ENCODE measurements at places on chromosomes 6 and 20.

- DNase-seq, result peak; percentile 64
Measured at GRCh38 chr20:50980851-50981713, 22.5 kb downstream of the MOCS3 start.

DNA sequence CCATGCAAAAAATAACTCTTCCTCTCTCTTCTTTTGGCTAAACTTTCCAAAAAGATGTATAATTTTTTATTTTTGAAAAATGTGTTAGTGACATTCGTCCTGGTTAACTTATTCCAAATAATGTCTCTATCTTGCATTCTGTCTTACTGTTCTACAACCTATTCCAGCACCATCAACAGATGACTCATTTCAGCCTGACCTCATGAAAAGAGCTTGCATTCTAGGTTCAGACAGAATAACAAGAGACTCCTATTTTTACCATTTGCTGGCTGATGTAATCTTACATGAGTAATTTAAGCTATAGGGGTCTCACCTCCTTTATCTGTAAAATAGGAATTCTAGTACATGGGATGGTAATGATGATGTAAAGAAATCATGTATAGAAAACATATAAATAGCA is 109.0 kb downstream of the FUT9 start:
- no peak for DNase-seq

GRCh38 chr6:100366419-100366818 is 98.3 kb downstream of the SIM1 start:
- peak; percentile 81 for DNase-seq

DNA sequence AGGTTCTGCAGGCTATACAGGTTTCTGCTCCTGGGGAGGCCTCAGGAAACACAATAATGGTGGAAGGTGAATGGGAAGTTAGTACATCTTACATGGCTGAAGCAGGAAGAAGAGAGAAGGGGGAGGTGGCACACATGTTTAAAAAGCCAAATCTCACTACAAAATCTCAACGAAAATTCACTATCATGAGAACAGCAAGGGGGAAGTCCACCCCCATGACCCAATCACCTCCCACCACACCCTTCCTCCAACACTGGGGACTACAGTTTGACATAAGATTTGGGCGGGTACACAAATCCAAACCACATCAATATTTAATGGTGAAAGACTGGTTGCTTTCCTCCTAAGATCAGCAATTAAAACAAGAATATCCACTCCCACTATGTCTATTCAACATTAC is 13.8 kb upstream of the POLR1H start:
- no peak for DNase-seq

DNA sequence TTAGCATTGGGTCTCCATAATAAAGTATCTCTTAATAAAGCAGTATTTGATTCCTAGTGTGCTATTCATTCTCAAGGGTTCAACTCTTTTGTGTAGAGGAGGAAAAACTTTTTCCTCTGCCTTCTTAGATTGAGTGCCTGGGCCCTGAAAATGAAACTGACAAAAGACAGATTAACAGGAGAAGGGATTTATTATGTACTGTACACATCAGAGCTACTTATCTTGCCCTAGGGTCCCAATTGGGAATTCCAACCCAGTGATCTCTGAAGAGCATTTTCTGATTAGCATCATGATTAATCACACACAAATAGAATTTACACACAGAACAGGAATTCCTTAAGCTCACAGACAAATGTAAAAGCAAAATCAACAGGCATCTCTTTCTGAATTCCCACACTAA is 128.9 kb downstream of the CD164 start:
- DNase-seq, result peak; percentile 17

DNA sequence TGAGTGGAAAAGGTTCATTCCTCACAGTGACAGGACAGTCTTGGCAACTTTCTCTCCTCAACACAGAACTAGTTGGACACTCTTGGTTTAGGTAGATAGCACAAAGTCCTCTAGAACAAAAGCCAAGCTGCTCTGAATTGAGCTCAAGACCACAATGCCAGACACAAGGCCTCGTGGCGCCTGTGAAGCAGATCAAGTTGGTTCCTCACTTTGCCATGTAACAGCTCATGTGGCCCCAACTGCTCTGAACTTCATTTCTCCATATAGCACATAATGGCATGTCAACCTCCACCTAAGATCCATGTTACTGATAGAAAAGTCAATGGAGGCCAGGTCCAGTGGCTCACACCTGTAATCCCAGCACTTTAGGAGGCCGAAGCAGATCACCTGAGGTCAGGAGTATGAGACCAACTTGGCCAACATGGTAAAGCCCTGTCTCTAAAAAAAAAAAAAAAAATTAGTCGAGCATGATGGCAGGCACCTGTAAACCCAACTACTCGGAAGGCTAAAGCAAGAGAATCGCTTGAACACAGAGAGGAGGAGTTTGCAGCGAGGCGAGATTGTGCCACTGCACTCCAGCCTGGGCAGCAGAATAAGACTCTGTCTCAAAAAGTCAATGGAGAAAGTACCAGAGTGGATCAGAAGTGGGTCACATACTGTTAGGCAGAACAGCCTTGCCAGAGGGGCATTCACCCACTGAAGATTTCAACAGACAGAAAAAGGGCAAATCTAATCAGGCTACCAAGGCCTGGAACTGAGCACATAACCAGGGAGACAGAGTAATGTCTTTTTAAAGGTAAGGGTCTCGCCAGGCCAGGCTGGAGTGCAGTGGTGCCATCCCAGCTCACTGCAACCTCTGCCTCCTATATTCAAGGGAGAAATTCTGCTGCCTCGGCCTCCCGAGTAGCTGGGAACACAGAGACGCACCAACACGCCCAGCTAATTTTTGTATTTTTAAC is 21.2 kb downstream of the ROMO1 start:
- DNase-seq, result no peak

- DNase-seq, result no peak
Measured at GRCh38 chr6:119259027-119259426, 90.5 kb downstream of the MAN1A1 start.

- no peak for DNase-seq
Measured at GRCh38 chr6:13604546-13605416, 10.4 kb upstream of the NOL7 start.

- no peak for DNase-seq
Measured at GRCh38 chr6:43186706-43187105, 4.7 kb downstream of the CUL9 start.

DNA sequence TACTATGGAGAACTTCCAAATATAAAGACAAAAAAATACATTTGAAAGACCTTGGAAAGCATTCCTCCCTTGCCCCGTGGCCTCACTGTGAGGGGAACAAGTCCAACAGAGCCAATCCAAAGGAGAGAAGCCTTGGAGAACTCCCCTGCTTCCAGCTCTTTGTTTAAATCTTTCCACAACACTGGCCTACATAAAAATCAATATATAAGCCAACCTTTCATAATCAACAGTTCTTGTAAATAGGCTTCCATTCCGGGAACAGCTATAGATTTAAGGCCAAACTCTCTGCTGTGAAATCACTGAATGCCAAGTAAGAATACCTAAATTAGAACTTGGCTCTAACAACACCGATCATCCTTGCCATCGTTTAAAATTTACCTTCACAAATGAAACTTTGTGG is 242.1 kb downstream of the HACE1 start:
- no peak for DNase-seq

DNA sequence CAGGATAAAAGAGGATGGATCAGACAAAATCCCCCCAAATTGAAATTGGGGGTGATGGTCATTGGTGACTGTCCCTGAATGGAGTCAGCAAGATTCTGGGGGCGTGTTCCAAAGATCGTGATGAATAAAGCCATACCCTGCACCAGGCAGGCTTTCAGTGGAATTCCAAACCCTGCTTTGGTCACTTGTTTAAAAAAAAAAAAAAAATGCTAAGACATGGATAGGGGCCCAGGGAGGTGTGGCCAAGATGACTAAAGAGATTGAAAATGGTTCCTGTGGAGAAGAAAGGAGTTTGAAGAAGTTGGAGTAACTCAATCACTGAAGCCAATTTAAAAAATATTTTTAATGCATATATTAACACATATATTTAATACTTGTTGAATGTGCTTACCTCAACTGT is 161.4 kb upstream of the KCNG1 start:
- DNase-seq, result peak; percentile 15

DNA sequence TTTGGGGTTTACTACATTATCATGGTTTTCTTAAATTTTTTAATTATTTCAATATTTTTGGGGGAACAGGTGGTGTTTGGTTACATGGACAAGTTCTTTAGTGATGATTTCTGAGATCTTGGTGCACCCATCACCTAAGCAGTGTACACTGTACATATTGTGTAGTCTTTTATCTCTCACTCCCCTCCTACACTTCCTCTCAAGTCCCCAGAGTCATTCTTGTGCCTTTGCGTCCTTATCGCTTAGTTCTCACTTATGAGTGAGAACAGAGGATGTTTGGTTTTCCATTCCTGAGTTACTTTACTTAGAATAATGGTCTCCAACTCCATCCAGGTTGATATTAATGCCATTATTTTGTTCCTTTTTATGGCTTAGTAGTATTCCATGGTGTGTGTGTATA is 130.9 kb upstream of the CD93 start:
- DNase-seq, result no peak

GRCh38 chr6:120965814-120966213 is 368.5 kb downstream of the TBC1D32 start:
- peak; percentile 0 for DNase-seq

All from fibroblast of skin of right quadriceps (primary cell).